H54 (cell line): ENCODE measurements at places on chromosomes 16 and 17.

DNA sequence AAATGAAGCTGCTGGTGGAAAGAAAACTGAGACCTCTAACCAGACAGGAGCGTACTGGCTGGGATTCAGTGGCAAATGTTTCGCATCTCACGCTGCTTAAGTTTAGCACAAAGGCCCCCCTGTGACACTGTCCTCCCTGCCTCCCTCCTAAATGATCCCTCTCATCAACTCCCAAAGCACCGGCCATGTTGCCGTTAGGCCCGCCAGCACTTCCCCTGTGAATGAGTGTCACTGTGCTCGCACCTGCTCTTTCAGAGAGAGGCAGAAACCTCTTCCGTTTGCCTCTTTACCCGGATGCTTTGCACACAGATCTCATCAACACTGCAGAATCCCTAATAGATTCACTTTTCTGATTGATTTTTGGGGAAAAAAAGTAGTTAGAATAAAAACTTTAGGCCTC is 26.5 kb downstream of the MBTPS1 start:
- no peak for DNase-seq

DNA sequence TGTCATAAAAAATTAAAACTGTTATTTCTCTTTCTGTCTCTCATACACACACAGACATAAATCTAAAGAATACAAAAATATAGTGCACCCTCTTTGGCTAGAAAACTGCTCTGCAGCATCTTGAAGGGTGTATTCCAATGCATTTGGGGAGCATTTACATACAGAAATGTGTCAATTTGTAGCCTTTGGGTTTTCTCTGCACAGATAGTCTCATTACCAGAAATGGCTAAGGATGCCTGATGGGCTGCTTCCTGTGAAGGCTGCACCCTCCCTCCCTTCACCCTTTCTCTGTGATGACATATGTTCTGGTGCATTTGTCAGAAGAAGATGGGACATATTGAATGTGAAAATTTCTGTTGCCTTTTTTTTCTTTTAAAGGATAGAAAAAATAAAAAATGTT is 1239.3 kb downstream of the CDH11 start:
- DNase-seq = no peak

DNA sequence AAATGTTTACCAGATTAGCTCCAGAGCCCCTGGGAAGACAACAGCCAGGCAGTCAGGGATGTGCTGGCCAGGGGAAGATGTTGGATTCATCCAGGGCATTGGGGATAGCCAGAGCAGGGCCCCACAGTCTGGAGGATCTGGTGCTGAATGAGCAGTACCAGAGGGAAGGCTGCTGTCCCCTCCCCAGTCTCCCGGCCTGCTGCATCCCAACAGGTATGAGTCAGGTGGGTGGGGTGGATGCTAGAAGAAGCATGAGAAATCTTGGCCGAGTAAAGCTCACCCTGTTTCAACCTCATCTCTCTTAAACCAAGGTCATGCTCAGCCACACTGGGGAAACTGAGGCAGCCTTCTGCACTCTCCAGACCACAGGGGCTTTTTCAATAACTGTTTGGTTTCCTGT is 71.9 kb upstream of the SEC14L1 start:
- no peak for DNase-seq

- DNase-seq = no peak
Observed at GRCh38 chr16:4339909-4340308, 11.2 kb downstream of the PAM16 start.

GRCh38 chr17:50060951-50061712 is 5.2 kb downstream of the ITGA3 start:
- DNase-seq = no peak

GRCh38 chr16:4597174-4597573 is 17.5 kb downstream of the UBALD1 start:
- no peak for DNase-seq

DNA sequence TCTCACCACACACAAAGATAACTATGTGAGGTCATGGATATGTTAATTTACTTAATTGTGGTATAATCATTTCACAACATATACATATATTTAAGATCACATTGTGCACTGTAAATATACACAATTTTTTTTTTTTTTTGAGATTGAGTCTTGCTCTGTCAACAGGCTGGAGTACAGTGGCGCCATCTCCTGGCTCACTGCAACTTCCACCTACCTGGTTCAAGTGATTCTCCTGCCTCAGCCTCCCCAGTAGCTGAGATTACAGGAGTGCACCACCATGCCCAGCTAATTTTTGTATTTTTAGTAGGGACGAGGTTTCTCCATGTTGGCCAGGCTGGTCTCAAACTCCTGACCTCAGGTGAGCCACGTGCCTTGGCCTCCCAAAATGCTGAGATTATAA is 11.5 kb upstream of the PRSS54 start:
- no peak for DNase-seq

DNA sequence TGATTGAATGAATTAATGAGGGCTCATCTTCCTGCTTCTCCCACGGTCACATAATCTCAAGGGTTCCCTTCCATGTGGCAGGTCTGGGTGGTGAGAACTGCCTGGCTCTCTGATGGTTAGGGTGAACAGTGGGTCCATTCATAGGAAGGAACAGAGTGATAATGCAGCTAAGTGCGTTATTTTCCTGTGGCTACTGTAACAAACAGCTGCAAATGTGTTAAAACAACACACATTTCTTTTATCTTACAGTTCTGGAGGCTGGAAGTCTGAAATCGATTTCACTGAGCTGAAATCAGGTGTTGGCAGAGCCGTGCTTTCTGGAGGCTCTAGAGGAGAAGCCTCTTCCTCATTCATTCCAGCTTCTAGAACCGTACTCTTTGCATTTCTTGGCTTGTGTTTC is 95.3 kb downstream of the BMERB1 start:
- no peak for DNase-seq

GRCh38 chr16:88406096-88407041 is 23.6 kb downstream of the ZNF469 start:
- DNase-seq = no peak

DNA sequence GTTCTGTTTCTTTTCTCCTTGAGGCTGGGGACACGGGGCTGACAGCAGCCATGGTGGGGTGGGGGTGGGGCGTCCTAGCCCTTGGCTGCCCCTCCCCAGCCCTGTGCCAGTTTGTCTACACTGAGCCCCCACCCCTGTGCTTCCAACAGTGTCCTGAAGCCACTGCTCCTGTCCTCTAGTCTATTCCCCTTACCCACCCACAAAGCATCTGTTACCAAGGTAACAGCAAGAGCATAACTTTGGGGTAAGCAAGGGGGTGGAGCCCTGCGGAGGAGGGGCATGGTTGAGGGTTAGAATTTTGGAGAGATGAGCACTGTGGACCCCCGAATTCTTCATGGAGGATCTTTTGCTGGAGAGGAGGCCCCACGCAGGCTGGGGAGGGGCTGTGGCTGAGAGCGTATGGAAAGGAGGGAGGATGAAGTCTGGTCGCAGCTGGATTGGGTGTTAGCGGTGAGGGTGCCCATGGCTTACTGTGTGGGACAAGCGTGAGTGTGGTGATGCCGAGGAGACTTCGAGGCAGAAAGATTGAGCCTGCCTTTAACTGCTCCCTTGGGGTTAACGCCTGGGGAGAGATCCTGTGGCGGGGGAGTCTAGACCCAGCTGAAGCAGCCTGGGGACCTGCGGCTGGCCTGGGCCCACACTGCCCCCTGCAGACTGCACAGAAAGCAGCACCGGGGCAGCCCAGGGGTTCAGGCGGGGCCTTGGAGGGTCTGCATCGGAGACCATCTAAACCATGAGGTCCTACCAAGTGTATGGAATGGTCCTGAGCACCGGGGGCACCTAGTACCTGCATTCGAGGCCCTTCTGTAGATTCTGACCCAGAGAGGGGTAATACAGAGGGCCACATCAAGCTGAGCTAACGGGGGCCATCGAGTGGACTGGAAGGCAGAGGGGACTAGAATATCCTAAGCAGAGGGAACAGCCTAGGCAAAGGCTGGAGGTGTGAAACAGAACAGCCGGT is 6.1 kb upstream of the STAC2 start:
- DNase-seq = no peak

DNA sequence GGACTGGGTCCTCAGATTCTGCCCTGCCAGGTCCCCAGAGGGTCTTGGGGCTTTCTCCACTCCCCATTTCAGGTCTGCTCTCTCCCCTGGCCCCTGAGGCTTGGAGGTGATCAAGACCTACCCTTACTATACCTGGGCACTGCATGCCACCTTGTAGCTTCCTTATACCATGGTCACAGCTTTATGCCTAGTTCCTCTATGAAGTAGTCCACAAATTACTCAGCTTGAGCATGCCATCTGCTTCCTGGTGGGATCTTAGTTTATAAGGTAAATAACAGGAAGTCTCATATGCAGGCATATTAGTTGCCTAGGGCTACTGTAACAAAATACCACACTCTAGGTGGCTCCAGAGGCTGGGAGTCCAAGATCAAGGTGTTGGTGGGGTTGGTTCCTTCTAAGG is 11.0 kb upstream of the PMFBP1 start:
- no peak for DNase-seq

DNA sequence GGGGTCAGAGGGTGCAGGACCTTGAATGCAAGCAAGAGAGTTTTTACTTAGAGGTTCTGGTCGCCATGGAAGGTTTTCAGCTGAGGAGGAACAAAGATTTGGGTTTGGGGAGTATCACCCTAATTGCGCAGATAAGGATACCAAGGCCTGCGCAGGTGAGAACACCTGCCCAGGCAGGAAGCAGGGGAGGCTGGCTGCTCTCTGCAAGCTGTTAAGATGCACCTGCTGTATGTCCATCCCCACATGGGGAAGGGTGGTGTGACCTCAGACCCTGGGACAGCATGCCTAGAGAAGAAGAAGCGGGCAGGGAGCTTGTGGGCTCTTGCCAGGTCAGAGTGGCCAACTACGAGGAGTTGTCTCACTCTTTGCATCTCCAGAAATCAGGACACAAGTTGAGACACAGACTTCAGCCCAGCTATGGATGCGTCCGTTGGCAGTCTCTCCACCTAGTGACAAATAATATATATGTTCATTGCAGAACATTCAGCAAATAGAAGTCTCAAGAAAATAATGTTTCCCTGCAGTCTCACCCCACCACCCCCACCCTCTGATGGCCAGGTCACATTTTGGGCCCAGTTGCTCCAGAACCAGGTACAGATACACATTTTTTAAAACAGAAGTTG is 77.7 kb downstream of the SREBF1 start:
- DNase-seq = no peak

DNA sequence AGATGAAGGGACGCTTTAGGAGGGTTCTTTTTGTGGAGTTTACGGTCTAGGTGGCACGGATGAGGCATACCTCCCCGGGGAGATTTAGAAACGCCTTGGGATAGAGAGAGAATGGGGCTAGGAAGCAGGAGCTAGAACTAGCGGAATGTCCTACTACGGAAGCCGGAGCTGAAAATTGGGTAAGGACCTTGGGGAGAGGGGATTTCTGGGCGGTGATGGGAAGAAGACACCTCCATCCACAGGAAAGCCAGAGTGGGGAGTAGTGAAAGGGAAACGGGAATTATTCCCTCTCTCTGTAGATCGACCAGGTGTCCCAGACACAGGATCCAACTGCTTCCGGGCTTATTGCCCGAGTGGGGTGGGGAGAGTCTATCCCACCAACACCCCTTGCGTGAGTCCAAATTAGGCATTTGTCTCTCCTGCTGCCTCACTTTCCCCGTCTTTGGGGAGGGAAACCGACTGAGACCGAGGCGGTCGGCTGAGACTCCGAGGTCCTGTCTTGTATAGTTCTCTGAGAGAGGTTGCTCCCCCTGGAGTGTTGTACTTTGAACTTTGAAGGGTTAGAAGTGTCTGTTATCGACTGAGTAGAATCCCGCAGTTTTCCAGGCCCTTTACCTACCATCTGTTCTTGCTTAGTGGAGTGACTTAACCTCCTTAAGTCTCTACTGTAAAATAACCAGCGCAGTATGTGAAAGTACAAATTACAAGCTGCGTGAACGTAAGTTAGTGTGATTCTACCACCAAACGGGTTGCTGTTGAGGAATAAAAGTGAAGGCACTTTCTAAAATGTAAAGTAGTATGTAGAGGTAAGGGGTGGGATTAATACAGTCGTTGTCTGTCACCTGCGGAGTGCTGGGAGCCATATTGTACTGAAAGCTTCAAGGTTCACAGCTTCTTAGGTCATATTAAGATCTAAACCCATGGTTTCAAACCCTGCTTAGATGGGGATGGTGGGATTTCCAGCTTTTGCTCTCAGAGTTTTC is 1.0 kb downstream of the RSPRY1 start:
- no peak for DNase-seq

DNA sequence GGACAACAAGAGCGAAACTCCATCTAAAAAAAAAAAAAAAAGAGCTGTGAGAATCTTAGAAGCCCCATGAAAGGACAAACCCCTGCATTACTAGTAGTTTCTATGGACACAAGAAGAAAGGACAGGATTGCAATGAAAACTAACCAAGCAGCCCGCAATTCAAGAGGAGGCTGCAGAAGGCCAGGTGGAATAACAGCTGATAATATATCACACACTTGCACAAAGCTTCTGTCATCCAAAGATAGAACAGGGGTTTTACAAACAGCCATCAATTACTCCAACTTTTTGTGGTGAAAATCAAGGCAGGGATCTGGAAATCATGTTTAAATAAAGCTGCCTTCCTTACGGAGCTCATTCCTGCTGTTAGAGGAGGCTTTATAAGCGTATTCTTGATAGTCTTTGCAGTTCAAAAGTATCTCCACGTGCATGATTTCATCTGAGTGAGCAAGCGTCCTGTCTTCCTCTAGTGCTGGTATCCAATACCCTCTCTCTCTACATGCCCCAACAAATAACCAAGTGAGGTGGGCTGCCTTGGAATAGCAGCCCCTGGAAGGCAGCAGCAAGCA is 23.1 kb upstream of the TMEM94 start:
- no peak for DNase-seq

DNA sequence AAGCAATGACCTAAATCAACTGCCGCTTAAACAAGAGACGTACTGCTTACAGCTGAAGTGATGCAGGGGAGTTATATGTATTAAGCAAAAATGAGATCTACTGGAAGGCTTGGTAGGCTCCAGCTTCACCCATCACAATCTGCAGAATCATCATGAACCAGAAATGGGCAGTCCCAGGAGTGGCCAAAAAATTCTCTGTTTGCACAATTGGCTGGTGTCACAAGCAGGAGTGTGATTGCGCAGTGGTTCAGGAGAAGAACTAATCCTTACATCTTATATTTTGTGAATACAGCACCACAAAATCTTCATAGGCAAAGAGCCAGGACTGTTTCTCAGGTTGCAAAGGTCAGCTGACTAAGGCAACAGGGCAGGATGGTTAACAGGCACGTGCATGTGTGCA is 75.9 kb downstream of the CES1 start:
- DNase-seq = no peak

DNA sequence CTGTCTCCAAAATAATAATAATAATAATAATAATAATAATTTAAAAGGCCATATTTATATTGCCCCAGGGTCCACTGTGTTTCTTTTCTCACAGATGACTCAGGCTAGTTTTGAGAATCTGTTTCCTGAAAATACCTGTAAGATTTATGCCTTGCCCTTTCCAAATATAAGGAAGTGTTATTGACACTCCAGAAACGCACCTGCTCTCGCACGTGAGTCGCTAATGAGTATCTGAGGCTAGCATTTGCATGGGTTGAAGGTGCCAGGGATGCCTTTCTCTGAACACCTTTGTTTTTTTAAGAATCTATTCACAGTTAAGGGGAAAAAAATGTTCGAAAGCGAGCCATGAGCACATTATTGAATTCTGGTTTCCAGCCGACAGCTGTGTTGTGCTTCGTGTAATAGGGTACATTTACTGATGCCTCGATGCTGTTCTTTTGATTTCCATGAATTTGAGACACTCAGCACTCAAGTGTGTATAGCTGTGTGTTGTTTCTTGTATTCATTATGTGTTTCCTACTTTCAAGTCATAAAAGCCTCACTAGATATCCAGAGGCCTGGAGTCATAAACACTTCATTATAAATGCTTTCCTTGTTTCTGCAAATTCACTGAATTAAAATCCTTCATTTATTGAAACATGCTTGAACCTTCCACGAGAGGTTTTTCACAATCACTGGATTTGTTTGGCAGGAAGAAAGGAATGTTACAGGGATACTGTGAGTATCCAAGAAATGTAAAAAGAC is 45.0 kb upstream of the NOL11 start:
- DNase-seq = no peak
